Activated gamma-delta T cell (primary cell): ENCODE measurements at places on chromosomes 11 and 22.

- no peak for DNase-seq
Observed at GRCh38 chr11:131943295-131943694, 572.9 kb downstream of the NTM start.

DNA sequence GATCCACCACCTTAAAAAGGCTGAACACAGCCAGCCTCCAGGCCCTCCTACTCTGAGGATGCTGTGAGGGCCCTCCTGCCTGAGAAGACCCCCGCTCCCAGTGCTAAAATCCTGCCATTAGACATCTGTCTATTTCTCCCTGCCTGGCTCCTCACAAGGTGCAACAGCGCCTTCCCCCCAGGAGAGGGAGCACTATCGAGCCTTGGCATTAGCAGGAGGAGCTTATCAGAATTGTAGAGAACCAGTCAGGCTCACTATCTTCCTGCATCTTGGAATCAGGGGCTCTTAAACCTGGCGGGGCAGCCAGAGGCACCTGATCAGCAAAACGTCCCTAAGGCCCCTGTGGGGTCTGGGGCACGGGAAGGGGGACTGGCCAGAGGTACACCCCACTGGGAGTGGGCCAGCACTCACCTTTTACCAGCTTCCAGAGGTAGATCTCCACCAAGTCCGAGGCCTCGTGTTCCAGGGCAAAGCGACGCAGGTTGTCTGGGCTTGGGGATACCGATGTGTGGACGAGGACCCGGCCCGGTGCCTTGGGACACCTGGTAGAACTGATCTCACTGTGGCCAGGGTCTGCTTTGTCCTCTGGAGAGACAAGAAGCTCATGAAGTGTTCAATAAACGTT, 28.7 kb downstream of the CHRDL2 start:
- DNase-seq = no peak

- no peak for DNase-seq
Observed at GRCh38 chr11:8822469-8822868, 88.5 kb upstream of the AKIP1 start.

- DNase-seq = no peak
Observed at GRCh38 chr11:96257972-96258934, 84.7 kb downstream of the MAML2 start.

- DNase-seq = no peak
Observed at GRCh38 chr11:120659076-120659475, 147.5 kb downstream of the GRIK4 start.

- no peak for DNase-seq
Observed at GRCh38 chr11:63375434-63375833, 5.8 kb downstream of the SLC22A9 start.

DNA sequence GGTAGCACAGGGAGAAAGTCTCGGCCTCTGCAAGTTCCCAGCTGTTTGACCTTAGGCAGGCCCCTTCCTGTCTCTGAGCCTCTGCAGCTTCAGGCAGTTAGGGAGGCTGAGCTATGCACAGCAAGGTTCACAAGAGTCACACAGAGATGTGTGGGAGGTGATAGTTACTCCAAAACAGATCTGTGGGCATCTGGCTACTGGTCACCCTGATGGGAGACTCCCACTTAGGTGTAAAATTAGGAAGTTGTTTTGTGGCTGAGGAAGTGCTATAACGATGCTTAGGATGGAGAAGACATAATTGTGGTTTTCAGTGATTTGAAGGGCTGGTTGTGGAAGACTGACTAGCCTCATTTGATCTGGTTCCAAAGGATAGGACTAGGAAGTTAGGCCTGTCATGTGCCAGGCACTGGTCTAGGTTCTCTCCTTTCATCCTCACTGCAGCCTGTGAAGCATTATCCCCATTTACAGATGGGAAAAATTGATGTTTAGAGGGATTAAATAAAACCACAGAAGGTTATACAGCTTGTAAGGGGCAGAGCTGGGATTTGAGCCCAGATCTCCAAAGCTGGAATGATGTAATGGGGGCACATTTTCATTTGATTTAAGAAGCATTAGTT, 13.5 kb downstream of the ACO2 start:
- DNase-seq = no peak

GRCh38 chr22:30885001-30885366, 83.6 kb downstream of the MORC2 start:
- no peak for DNase-seq

DNA sequence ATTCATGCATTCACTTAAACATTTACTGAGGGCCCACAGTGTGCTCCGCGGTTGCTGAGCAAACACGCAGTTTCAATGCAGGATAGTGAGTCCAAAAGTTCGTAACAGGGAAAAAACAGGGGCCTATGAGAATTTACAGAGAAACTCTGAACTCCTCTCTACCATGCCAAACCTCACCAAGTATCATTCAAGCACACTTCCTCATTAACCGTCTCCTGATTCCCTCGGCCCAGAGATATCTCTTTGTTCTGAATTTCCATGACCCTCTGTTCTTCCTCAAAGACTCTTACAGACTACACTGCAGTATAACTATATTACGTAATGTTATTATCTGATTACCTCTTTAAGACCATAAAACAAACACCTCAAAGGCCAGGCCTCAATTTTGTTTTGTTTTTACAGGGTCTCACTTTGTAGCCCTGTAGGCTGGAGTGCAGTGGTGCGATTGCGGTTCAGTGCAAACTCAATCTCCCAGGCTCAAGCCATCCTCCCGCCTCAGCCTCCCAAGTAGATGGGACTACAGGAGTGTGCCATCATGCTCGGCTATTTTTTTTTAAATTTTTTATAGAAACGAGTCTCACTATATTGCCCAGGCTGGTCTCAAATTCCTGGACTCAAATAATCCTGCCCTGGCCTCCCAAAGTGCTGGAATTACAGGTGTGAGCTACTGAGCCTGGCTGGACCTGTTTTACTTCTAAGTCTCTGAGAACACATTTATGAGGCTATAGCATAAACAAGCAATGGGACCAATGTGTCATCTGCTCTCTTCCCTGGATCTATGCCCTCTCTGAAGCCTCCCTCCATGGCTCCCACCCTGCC, 3.6 kb downstream of the HPS4 start:
- no peak for DNase-seq

- no peak for DNase-seq
Observed at GRCh38 chr11:84886344-84886743, 740.8 kb downstream of the DLG2 start.

GRCh38 chr11:39724404-39724803, 1735.0 kb downstream of the LRRC4C start:
- no peak for DNase-seq

DNA sequence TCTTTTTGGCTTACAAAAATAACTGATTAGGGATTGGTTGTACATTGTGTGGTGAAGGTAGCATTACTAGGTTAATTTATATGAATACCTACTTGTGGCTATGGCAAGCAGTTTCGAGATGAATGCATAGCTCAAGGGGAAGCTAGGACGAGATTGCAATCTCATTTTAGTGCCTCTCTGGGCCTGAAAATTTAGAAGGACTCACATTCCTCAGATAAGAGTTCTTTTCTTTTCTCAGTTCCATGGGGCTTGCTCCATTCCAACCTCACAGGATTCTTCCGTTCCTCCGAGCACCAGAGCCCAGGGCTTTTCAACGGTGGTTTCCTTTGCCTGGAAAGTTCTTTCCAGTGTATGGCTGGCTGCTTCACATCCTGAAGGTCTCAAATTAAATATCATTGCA, 82.1 kb downstream of the CECR2 start:
- DNase-seq = no peak

DNA sequence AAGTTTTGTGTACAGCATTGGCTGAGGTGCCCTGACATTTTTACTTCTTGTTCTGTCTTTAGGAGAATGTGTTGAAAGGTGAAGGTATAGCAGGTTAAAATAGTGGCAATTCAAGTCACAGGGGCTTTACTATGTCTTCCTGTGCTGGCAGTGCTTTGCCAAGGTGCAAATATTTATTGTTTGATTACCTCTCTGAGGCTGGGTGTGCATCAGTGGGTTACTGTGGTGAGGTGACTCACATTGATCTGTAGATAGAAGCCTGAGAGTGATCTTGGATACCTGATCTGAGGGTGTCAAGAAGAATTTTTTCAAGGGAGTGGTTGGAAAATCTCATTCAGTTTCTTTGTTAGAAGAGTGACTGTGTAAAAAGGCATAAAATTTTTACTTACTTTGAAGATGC, 90.0 kb downstream of the ARHGAP42 start:
- DNase-seq = no peak

GRCh38 chr22:49614966-49615965, 212.4 kb downstream of the BRD1 start:
- DNase-seq = no peak

GRCh38 chr11:69992943-69993694, 85.0 kb upstream of the ANO1 start:
- DNase-seq = no peak

DNA sequence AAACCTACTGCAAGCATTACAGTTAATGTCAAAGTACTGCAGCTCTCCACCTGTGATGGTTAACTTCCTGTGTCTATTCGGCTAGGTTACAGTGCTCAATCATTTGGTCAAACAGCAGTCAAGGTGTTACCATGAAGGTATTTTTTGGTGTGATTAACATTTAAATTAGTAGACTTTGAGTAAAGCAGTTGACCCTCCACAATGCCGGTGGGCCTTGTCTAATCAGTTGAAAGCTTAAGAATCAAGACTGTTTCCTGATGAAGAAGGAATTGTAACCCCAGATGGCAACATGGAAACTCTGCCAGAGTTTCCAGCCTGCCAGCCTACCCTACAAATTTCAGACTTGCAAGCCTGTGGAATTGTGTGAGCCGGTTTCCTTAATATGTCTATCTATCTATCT, 683.9 kb downstream of the BRD1 start:
- no peak for DNase-seq

DNA sequence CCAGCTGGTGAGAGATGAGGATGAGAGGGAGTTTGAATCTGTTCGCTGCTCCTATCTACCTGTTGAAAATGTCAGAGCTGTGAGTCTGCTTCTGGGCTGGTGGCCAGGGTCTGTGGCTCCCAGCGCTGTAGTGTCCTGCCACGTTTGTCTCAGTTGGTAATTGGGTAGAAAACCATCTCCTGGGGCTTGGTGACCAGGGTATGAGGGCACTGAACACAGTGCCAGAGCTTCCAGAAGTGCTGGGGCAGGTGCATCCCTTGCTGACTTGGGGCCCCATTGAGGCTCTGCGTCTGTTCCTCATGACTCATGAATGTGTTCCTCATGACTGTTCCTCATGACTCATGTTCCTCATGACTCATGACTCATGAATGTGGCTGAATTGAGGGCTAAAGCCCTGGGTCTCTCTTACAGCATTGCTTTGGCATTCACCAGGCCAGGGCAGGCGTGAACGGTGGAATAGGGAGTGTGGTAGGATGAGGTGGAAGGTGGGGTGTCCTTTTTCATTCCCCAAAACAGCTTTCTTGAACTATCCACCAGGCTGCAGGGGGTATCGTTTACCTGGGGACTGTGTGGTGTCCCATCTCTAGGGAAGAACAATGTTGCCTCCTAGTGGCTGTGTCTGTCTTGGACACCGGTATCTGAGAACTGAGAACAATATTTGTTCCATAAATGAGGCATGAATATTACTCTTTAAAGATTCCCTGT, 139.5 kb downstream of the COMMD9 start:
- no peak for DNase-seq

- no peak for DNase-seq
Observed at GRCh38 chr11:120215634-120216033, 4.8 kb downstream of the OAF start.

DNA sequence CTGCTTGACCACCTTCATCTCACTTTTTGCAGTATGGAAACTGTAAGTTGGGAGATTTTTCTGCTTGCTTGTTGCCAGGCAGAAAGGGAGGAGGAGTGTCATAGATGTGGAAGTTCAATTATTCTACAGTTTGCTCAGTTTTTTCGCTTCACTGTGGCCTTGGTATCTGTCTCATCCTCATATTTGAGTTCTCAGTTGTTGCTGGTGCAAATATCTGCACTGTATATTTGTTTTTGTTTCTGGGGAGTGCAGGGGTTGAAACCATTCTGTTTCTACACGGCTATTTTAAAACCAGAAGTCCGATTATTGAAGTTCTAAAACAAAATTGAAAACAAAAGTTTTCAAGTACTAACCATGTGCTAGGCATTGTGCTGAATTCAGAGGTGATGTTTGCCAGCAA, 153.4 kb downstream of the JRKL start:
- DNase-seq = no peak

GRCh38 chr11:132895340-132895739, 637.0 kb downstream of the OPCML start:
- DNase-seq = no peak

DNA sequence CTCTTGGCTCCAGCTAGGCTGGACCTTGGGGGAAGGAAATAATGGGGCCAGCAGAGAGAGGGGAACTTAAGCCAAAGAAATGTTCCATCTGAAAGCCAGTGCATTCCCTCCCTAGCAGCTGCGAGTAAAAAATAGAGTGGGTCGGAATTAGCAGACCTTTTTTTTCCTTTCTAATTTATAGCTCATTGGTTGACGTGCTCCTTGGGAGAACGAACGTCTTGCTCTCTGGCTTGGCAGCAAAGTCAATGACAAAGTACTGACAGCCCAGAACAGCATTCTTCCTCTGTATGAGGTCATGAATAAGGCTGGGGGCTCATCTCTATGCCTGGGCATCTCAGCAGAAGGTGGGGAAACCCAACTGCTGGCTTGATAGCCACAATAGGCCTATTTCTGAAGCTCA, 65.0 kb downstream of the SEZ6L start:
- no peak for DNase-seq

GRCh38 chr22:40720538-40721256, 41.4 kb downstream of the MCHR1 start:
- DNase-seq = no peak

DNA sequence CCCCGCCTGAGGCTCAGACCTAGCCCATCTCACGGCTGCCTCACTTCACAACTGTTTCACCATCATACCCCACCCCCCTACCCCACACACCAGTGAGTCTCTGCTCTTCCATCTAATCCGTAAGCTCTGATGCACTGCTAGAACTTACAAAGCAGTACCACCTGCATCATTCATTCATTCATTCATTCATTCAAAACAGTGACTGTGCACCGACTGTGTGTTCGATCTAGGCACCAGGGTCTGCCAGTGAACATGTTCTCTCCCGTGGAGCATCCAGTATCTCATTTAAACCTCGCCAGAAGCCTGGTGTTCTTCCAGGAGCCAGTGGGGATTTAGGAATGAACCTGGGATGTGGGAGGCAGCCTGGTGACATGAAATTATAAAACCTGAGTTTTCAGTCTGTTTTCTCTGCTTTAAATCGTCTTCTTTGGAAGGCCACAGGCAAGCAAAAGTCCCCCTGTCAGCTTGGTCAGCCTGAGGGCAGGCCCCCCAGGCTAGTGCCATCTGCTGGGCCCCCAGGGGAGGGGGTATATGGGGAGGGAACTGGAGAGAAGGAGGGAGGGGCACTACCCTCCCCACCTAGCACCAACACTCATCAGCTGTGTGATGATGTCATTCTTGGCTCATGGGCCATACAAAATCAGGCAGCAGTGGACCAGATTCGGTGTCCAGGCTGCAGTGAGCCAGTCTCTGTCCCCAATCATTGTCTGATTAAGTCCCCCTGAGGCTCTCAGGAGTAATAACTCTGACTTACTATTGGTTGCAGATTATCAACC, 18.4 kb downstream of the TMPRSS6 start:
- no peak for DNase-seq

GRCh38 chr11:60912223-60912850, 1.6 kb upstream of the TMEM109 start:
- DNase-seq = no peak

GRCh38 chr11:86492370-86493010, 117.8 kb downstream of the CCDC81 start:
- DNase-seq = no peak

GRCh38 chr11:66224226-66224855, 44.1 kb upstream of the RAB1B start:
- DNase-seq = no peak
